ENCODE measurements at places on chromosomes 11 and 22.

DNA sequence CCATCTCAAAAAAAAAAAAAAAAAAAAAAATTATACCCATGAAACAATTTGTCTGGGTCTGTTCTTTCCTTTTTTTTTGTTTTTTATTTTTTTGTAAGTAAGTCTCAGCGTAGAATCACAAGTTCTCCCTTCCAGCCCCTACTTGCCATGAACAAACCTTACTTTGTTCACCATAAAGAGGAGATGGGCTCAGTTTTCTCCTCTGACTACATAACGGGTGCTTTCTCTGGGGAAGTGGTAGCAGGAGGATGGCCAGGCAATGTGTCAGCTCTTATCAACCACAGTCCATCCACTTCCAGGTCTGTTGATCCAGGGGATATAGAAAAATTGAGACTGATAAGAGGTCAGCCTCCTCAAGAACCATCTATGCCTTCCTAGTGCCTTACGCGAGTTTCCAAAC is 11.0 kb downstream of the ASCC2 start:
- peaks cover 23% of the 10 kb centered on the region for H3K36me3 ChIP-seq
- no peak overlapping the region for H3K4me3 ChIP-seq
- no peak overlapping the region for H3K27ac ChIP-seq
- DNase-seq, result no peak
- H3K4me1 ChIP-seq, result peaks cover 4% of the 10 kb centered on the region

- no peak overlapping the region for H3K4me3 ChIP-seq
- H3K27ac ChIP-seq, result no peak overlapping the region
- no peaks in the 10 kb centered on the region for H3K27me3 ChIP-seq
- no peak for DNase-seq
Measured at GRCh38 chr11:13259374-13259773, 18.2 kb upstream of the BMAL1 start.

DNA sequence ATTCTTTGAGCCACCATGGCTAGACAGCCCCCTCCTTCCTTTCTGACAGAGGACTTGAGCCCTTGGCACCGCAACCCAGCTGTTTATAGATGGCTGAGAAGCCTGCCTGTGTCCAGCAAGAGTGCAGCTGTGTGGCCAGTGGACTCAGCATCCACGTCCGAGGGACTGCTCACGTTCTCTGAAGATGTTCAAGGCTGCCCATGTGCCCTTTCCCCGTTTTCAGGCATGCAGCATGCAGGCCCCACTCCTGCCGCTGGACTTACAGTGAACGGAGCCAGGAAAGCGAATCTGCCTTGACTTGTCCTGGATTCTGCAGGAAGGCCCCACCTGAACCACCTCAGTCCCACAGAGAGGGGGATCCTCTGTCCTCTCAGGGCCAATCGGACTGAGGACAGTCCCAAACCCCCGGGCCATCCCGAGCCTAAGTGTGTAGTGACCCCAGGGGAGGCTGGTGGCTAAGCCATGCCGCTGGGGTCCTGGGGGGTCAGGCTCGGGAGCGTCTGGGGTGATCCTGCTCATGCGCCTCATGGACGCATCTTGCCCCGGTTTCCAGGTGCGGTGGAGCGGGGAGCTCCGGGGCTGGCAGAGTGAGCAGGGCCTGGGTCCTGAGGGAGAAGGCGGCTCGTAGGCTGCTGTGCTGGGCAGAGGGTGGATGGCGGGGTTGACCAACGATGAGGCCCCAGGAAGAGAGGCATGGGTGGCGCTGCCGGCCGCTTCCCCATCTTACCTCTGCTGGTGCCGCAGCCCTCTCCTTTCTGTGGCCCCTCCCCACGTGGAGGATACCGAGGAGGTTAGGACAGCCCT is 170.7 kb downstream of the CTTN start:
- H3K27ac ChIP-seq, result peak overlapping the region; percentile 82
- H3K4me3 ChIP-seq, result peak overlapping the region; percentile 25
- H3K27me3 ChIP-seq, result no peaks in the 10 kb centered on the region
- no peak for DNase-seq

GRCh38 chr11:11170352-11171084 is 182.5 kb downstream of the CSNK2A3 start:
- no peaks in the 10 kb centered on the region for H3K27me3 ChIP-seq
- no peak overlapping the region for H3K4me3 ChIP-seq
- no peaks in the 10 kb centered on the region for H3K4me1 ChIP-seq
- peak overlapping the region; percentile 61 for H3K27ac ChIP-seq
- no peaks in the 10 kb centered on the region for H3K36me3 ChIP-seq

DNA sequence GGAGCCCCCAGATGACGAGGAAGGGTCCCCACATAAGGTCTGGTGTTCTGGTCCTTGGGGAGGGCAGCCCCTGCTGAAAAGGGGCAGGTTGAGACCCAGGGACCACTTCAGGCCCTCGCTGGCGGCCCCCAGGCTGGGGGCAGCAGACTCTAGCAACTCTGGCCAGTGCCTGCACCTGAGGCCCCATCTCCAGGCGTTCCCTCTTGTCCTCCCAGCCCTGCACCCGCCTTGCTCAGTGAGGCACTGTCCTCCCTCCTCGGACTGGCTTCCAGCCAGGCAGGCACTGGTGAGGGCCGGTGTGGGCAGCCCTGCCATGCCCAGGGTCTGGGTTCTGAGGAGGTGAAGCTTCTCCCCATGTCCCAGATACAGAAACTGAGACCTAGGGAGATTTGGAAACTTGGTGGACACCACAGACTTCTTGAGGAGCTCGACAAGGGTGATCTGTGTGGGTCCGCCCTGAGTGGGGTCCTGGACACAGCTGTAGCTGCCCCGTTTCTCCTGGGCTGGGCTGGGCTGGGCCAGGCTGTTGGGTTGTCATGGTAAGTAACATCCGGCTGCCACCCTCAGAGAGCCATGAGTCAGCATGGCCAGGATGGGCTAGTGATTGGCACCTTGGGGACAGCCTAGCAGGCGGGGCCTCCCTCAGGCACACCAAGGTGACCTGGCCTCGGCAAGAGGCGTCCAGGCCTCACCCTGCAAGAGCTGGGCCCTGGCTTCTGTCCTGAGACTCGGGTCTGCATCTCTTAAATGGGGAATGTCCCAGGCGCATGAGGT is 11.1 kb upstream of the PHLDA2 start:
- DNase-seq, result peak; percentile 77
- no peaks in the 10 kb centered on the region for H3K27me3 ChIP-seq
- H3K4me3 ChIP-seq, result no peak overlapping the region
- H3K4me1 ChIP-seq, result peaks cover 37% of the 10 kb centered on the region
- H3K27ac ChIP-seq, result peak overlapping the region; percentile 80

- no peaks in the 10 kb centered on the region for H3K36me3 ChIP-seq
- no peak for DNase-seq
Measured at GRCh38 chr11:102361086-102362031, 14.3 kb downstream of the BIRC2 start.

GRCh38 chr11:21630934-21631478 is 561.9 kb upstream of the ANO5 start:
- no peak overlapping the region for H3K4me3 ChIP-seq
- DNase-seq, result no peak
- H3K27ac ChIP-seq, result no peak overlapping the region
- H3K4me1 ChIP-seq, result no peaks in the 10 kb centered on the region

DNA sequence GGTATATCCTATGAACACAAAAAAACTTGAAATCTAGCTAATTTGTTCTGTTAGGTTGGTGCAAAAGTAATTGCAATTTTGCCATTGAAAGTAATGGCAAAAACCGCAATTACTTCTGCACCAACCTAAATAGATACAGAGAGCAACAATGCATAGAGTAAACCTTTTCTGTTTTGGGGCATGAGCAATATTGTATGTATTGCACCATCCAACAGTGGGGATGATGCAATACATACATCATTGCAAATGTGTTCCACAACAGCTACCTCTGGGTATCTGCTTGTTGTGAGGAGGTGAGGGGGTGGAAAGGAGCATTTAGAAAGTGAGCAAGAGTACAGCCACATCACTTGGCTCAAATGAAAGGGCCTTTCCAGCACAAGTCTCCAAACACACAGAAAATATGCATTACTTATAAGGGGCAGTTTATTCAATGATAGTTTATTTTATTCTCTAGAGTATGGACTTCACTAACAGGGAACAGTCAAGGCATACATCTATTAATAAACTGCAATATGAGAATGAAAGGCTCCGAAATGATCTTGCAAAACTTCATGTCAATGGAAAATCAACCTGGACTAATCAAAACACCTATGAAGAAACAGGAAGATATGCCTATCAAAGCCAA is 77.3 kb downstream of the DEUP1 start:
- no peak overlapping the region for H3K4me3 ChIP-seq
- no peaks in the 10 kb centered on the region for H3K36me3 ChIP-seq
- DNase-seq, result no peak

DNA sequence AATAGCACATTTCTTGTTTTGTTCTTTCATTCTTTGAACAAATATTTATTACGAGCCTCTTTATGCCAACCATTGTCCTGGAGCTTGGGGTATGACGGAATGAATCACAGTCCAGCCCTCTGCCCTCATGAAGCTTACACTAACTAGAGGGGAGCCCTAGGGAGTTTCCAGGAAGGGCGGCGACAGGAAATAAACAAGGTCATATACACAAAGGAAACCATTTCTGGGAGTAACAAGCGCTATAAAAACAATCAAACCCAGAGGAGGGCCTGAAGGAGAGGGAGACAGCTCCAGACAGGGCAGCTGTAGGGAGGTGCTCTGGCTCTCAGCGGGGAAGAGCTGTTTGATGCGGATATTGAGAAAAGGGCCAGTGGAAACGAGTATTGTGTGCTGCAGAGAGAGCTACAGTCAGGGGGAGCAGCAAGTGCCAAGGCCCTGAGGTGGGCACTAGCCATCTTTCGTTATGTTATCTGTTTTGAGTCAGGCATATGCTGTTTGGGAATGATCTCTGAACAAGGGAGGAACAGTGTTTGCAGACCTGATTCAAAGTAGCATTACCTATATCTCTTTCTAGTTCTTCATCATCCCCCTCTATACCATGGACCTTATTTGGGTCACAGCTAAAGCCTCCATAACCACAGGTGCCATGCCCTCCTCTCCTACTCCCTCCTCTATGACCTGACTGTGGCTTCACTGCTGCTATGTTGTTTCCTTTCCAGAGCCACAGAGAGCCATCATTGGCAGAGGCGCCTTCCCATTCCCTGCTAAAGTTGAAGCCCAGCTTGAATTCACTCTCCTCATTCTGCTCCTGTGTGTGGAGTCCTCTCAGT is 15.3 kb upstream of the ZBTB16 start:
- DNase-seq, result peak; percentile 76
- no peaks in the 10 kb centered on the region for H3K36me3 ChIP-seq
- H3K27ac ChIP-seq, result peak overlapping the region; percentile 52
- H3K27me3 ChIP-seq, result no peaks in the 10 kb centered on the region

DNA sequence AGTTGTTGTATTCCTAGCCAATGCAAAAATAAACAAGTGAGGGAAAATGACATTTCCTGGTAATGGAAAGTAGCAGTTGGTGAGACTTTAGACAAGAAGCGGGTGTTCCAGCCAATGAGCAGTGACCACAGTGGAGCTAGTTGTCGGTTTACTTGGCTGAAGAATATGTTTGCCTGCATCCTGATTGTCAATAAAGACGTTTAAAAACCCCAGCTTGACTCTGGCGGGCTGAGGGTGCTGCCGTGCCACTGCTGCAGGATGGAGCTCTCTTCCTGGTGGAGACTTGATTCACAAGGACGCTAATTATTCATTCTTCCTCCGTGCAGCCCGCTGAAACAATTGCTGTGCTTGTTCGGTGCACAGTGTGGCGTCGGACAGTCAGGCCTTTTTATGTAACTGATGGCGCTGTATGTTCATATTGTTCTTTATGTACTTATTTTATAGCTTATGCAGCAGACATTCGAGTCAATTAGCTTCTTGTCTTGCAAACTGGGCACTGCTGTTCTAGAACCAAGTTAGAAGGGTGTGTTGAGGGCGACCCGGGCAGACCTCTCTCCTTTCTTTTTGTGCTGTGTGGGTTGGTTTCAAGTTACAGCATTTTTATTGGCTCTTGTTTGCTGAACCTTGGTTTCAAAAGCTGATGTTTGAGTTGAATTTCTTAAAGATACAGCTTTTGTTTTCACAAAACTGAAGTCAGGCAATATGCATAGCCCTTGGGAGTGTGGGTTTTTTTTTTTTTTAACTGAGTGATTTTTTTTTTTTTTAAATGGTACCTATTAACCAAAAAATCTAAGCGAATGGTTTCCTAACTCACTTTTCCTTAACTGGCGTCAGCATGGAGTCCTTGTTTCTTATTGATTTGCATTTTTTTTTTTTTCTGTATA is 153.9 kb downstream of the TEAD1 start:
- DNase-seq, result peak; percentile 57
- H3K27me3 ChIP-seq, result no peaks in the 10 kb centered on the region
- H3K27ac ChIP-seq, result peak overlapping the region; percentile 78
- H3K4me3 ChIP-seq, result peak overlapping the region; percentile 28

- no peak overlapping the region for H3K4me3 ChIP-seq
- H3K4me1 ChIP-seq, result no peaks in the 10 kb centered on the region
- no peaks in the 10 kb centered on the region for H3K27me3 ChIP-seq
- H3K27ac ChIP-seq, result no peak overlapping the region
- DNase-seq, result no peak
Measured at GRCh38 chr11:32139896-32140520, 49.1 kb downstream of the RCN1 start.

DNA sequence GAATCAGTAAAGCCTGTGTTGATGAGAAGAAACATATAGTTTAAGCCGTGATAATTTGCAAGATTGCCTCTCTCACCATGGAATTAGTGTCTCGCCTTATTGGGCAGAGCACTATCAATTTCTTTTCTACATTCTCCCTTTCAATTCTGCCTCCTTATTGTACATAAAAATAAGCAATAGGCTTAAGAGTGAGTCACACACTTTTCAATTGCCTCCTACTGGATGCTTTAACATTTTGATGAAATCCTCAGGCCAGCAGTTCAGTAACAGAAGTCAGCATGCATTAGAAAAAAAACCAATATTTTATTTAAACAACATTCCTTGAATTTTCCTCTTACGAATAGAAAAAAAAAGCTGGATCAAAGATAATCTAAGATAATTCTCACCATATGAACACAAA is 33.8 kb upstream of the VWA5A start:
- no peak overlapping the region for H3K27ac ChIP-seq
- DNase-seq, result no peak
- H3K36me3 ChIP-seq, result no peaks in the 10 kb centered on the region
- peaks cover 4% of the 10 kb centered on the region for H3K4me1 ChIP-seq
- peaks cover 8% of the 10 kb centered on the region for H3K27me3 ChIP-seq
- H3K4me3 ChIP-seq, result no peak overlapping the region

GRCh38 chr22:47994601-47995263 is 1232.3 kb downstream of the TBC1D22A start:
- H3K4me3 ChIP-seq, result no peak overlapping the region
- no peaks in the 10 kb centered on the region for H3K4me1 ChIP-seq
- no peak for DNase-seq
- H3K27ac ChIP-seq, result no peak overlapping the region

GRCh38 chr22:26974914-26975803 is 317.8 kb downstream of the MIAT start:
- no peaks in the 10 kb centered on the region for H3K4me1 ChIP-seq
- H3K4me3 ChIP-seq, result no peak overlapping the region
- no peak overlapping the region for H3K27ac ChIP-seq
- H3K36me3 ChIP-seq, result no peaks in the 10 kb centered on the region
- H3K27me3 ChIP-seq, result no peaks in the 10 kb centered on the region

GRCh38 chr11:47272706-47273105 is 2.8 kb downstream of the MADD start:
- H3K4me1 ChIP-seq, result peaks cover 32% of the 10 kb centered on the region
- H3K27me3 ChIP-seq, result no peaks in the 10 kb centered on the region
- no peaks in the 10 kb centered on the region for H3K36me3 ChIP-seq
- no peak overlapping the region for H3K4me3 ChIP-seq
- no peak for DNase-seq

Measured in transverse colon (tissue), 4 donors.